ENCODE measurements at places on chromosomes 2 and 18. TPM values are rescaled to one million over a fixed set of nuclear protein-coding genes. Genes with fewer than 3 reads are reported as not detected.

Gene RGPD3
- 0.18 TPM for total RNA-seq

Gene UGT1A3
- total RNA-seq, result not detected

Gene ANKRD62
- total RNA-seq, result not detected

Gene ICA1L
- 4.7 TPM for total RNA-seq

Gene MAPK4
- total RNA-seq, result not detected

Gene ROCK2
- 19.5 TPM for total RNA-seq

Gene GAREM2
- total RNA-seq, result 3.3 TPM

Gene ABCG8
- total RNA-seq, result not detected

Gene TANK
- total RNA-seq, result 81.7 TPM

Gene PROC
- not detected for total RNA-seq

Gene ZBTB7C
- 0.13 TPM for total RNA-seq

Gene DYNC1I2
- total RNA-seq, result 48.3 TPM

Gene CHRND
- total RNA-seq, result not detected

Gene CCL20
- 5.0 TPM for total RNA-seq

Gene GRHL1
- 0.88 TPM for total RNA-seq

Gene VWC2L
- total RNA-seq, result not detected

GRCh38 chr18:777021-777420 is 35.0 kb downstream of the YES1 start:
- no peaks in the 10 kb centered on the region for H3K36me3 ChIP-seq
- no peak for DNase-seq
- peaks cover 5% of the 10 kb centered on the region for H3K4me1 ChIP-seq
- no peak overlapping the region for H3K4me3 ChIP-seq
- H3K27ac ChIP-seq, result no peak overlapping the region
- no peaks in the 10 kb centered on the region for H3K27me3 ChIP-seq

GRCh38 chr2:192327576-192327975 is 132.8 kb upstream of the TMEFF2 start:
- H3K36me3 ChIP-seq, result no peaks in the 10 kb centered on the region
- DNase-seq, result no peak
- no peaks in the 10 kb centered on the region for H3K4me1 ChIP-seq
- no peak overlapping the region for H3K4me3 ChIP-seq
- H3K27ac ChIP-seq, result no peak overlapping the region

GRCh38 chr18:59079264-59079663 is 60.4 kb upstream of the SEC11C start:
- no peak overlapping the region for H3K27ac ChIP-seq
- no peak for DNase-seq
- H3K36me3 ChIP-seq, result no peaks in the 10 kb centered on the region

DNA sequence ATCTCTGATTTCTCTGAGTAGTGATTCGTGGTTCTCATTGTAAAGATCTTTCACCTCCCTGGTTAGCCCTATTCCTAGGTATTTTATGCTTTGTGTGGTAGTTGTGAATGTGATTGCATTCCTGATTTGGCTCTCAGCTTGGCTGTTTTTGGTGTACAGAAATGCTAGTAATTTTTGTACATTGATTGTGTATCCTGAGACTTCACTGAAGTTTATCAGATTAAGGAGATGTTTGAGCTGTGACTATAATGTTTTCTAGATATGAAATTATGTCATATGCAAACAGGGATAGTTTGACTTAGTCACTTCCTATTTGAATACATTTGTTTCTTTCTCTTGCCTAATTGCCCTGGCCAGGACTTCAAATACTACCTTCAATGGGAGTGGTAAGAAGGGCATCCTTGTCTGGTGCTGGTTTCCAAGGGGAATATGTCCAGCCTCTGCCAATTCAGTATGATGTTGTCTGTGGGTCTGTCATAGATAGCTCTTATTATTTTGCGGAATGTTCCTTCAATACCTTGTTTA is 251.9 kb upstream of the ZNF804A start:
- no peaks in the 10 kb centered on the region for H3K4me1 ChIP-seq
- H3K27ac ChIP-seq, result no peak overlapping the region
- H3K36me3 ChIP-seq, result no peaks in the 10 kb centered on the region
- no peak for DNase-seq
- no peaks in the 10 kb centered on the region for H3K27me3 ChIP-seq

GRCh38 chr2:104388296-104388695 is 465.6 kb upstream of the POU3F3 start:
- no peaks in the 10 kb centered on the region for H3K36me3 ChIP-seq
- H3K27me3 ChIP-seq, result no peaks in the 10 kb centered on the region
- H3K4me1 ChIP-seq, result no peaks in the 10 kb centered on the region

GRCh38 chr2:231648579-231649174 is 56.0 kb downstream of the TEX44 start:
- H3K4me3 ChIP-seq, result no peak overlapping the region
- H3K27me3 ChIP-seq, result no peaks in the 10 kb centered on the region
- H3K36me3 ChIP-seq, result no peaks in the 10 kb centered on the region
- peak; percentile 35 for DNase-seq

DNA sequence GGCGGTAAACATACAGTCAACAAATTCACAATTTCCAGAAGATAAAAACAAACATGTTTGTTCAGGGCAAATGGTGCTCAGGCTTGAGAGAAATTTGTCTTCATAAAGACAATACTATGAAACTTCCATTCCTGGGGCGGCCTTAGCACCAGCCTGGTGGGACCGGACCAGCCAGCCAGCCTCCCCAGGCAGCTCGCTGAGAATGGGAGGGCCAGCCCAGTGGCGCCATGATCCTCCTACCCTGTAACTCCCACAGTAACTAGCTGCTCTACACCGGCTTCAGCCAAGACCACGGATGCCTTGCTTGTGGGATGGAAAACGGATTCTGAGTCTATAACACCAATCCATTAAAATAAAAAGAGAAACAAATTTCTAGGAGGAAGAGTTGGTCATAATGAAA is 24.2 kb upstream of the FHOD3 start:
- no peak for DNase-seq
- no peaks in the 10 kb centered on the region for H3K27me3 ChIP-seq
- no peak overlapping the region for H3K27ac ChIP-seq
- H3K4me3 ChIP-seq, result no peak overlapping the region
- no peaks in the 10 kb centered on the region for H3K4me1 ChIP-seq

- no peak overlapping the region for H3K4me3 ChIP-seq
- no peaks in the 10 kb centered on the region for H3K36me3 ChIP-seq
- DNase-seq, result no peak
- H3K27ac ChIP-seq, result no peak overlapping the region
Measured at GRCh38 chr18:59715966-59716369, 18.7 kb upstream of the CCBE1 start.

GRCh38 chr2:234444893-234445292 is 52.0 kb downstream of the ARL4C start:
- no peak overlapping the region for H3K27ac ChIP-seq
- H3K4me1 ChIP-seq, result peaks cover 90% of the 10 kb centered on the region
- H3K27me3 ChIP-seq, result no peaks in the 10 kb centered on the region
- no peaks in the 10 kb centered on the region for H3K36me3 ChIP-seq

GRCh38 chr2:238865744-238866355 is 18.0 kb downstream of the TWIST2 start:
- H3K4me1 ChIP-seq, result no peaks in the 10 kb centered on the region
- no peaks in the 10 kb centered on the region for H3K27me3 ChIP-seq
- H3K27ac ChIP-seq, result no peak overlapping the region
- no peak for DNase-seq

GRCh38 chr18:3985664-3986063 is 469.4 kb downstream of the DLGAP1 start:
- H3K27ac ChIP-seq, result no peak overlapping the region
- H3K27me3 ChIP-seq, result no peaks in the 10 kb centered on the region
- H3K4me1 ChIP-seq, result no peaks in the 10 kb centered on the region
- H3K36me3 ChIP-seq, result no peaks in the 10 kb centered on the region
- no peak for DNase-seq
- H3K4me3 ChIP-seq, result no peak overlapping the region

- no peak overlapping the region for H3K4me3 ChIP-seq
- no peaks in the 10 kb centered on the region for H3K36me3 ChIP-seq
- DNase-seq, result no peak
- H3K27me3 ChIP-seq, result no peaks in the 10 kb centered on the region
- no peaks in the 10 kb centered on the region for H3K4me1 ChIP-seq
Measured at GRCh38 chr2:78861546-78861945, 164.0 kb upstream of the REG3G start.

DNA sequence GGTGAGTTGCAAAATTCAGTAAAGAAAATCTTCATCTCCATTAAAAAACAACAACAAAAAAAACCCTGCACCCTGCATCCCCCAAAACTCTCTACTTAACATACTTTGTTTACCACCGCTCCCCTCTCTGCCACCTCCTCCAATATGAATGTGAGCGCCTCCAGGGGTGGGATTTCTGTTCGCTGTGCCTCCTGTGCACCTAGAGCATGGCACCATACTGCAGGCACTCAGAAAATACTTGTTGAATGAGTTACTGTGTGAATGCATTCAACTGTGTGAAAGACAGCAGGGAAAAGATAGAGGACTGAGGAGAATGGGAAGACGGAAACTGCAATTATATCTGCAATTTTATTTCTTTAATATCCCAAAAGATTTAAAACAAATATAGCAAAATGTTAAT is 4.5 kb downstream of the CEBPZ start:
- no peak overlapping the region for H3K27ac ChIP-seq
- no peaks in the 10 kb centered on the region for H3K27me3 ChIP-seq
- no peak overlapping the region for H3K4me3 ChIP-seq
- H3K36me3 ChIP-seq, result peaks cover 33% of the 10 kb centered on the region

DNA sequence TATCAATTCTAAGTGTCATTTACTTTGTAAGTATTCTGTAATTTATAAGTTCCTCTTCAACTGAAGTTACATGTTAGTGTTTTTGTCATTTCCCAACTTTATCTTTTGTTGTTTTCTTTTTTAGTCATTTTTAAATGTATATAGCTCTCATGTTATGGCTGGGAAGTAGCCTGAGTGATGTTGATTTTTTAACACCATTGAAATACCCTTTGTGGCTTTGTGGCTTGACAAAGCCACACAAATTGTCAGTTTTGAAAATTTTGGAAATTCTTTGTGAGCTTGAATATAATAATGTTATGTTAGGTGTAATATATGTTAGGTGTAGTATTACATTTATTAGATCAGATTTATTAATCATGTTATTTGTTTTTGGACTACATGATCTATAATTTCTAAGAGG is 16.7 kb downstream of the DNAJC10 start:
- H3K27ac ChIP-seq, result no peak overlapping the region
- no peak overlapping the region for H3K4me3 ChIP-seq
- DNase-seq, result no peak

DNA sequence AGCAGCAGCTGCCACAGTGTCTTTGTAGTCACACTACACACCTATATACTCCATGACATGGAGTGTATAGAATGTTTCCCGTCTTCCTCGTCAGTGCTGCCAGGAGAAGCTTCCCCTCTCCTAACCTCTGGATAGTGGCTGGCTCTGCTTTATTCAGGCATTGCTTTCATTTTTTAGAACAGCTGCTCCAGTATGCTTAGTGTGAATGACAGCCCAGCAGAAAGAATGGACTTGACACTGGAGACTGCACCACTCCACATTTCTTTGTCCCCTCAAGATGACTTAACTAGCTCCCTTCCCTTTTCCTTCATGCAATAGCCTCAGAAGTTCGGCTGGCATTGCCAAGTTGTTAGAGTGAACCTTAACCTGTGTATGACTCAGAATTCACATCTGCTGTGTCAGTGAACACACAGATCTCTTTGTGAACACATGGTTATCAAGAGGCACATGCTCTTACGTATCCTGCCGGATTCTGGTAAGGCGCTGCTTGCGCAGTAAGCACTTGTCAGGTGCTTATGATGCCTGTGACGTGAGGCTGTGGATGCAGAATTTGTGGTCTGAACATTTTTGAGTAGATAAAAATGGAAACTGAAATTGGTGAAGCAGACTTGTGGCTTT is 73.9 kb downstream of the NEDD4L start:
- DNase-seq, result no peak
- H3K4me1 ChIP-seq, result no peaks in the 10 kb centered on the region
- no peak overlapping the region for H3K4me3 ChIP-seq
- no peak overlapping the region for H3K27ac ChIP-seq
- no peaks in the 10 kb centered on the region for H3K27me3 ChIP-seq

DNA sequence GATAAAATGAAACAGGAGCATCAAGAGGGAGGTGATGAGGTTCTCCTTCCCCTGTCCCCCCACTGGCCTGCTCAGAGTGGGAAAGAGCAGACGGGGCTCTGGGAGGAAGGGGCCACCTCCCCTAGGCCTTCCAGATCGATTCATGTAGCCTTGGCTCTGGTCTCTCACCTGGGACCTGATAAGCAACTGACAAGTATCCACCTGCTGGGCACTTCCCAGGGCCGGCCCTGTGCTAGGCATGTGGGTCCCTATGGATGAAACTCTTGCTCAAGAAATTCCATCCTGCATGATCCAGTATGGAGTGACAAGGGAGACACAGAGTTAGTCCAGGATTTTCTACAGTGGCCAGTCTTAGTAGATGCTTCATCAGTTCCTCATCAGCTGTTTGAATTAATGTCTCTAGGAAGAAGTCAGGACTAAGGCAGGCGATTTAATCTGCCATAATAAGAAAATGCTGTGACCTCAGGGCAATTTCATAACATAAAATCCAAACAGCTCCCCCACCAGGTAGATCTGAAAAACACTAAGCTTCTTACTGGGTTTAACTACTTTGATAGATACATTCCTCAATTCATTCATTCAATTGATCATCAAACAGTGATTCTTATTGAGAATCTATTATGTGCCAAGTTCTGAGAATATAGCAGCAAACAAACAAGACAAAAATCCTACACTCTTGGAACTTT is 44.7 kb upstream of the ZFP36L2 start:
- no peak for DNase-seq
- H3K4me3 ChIP-seq, result no peak overlapping the region
- H3K27ac ChIP-seq, result no peak overlapping the region
- no peaks in the 10 kb centered on the region for H3K36me3 ChIP-seq
- no peaks in the 10 kb centered on the region for H3K27me3 ChIP-seq

- DNase-seq, result no peak
- peaks cover 7% of the 10 kb centered on the region for H3K4me1 ChIP-seq
- H3K27ac ChIP-seq, result no peak overlapping the region
- H3K4me3 ChIP-seq, result no peak overlapping the region
- no peaks in the 10 kb centered on the region for H3K36me3 ChIP-seq
- no peaks in the 10 kb centered on the region for H3K27me3 ChIP-seq
Measured at GRCh38 chr2:25227576-25227975, 59.2 kb upstream of the POMC start.

DNA sequence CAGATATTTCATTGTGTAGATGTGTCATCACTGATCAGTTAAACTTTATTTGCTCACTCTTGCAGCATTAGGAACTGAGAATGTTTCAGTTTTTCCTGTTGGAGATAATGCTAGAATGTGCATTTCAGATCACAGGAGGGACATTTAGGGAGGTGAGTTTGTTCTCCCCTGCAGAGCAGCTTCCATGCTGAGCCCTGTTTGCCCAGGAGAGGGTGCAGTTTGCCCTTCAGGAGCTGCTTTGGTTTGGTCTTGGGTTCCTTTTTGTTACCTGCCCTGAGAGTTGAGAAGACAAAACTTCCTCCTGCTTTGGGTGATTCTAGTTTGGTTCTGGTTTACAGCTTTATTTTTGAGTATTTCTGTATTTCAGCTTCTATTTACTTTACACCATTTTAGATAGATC is 49.9 kb downstream of the DGKD start:
- H3K27me3 ChIP-seq, result no peaks in the 10 kb centered on the region
- H3K4me1 ChIP-seq, result peaks cover 55% of the 10 kb centered on the region
- DNase-seq, result peak; percentile 54
- H3K36me3 ChIP-seq, result no peaks in the 10 kb centered on the region

- no peak for DNase-seq
- no peaks in the 10 kb centered on the region for H3K4me1 ChIP-seq
- H3K4me3 ChIP-seq, result no peak overlapping the region
- no peaks in the 10 kb centered on the region for H3K27me3 ChIP-seq
- peaks cover 66% of the 10 kb centered on the region for H3K36me3 ChIP-seq
Measured at GRCh38 chr2:128170776-128171175, 79.8 kb downstream of the UGGT1 start.

- no peak overlapping the region for H3K4me3 ChIP-seq
- no peaks in the 10 kb centered on the region for H3K27me3 ChIP-seq
- H3K4me1 ChIP-seq, result no peaks in the 10 kb centered on the region
- H3K27ac ChIP-seq, result no peak overlapping the region
Measured at GRCh38 chr2:86150502-86150901, 44.5 kb downstream of the PTCD3 start.
